ENCODE measurements at places on chromosomes 6 and 20. TPM values are rescaled to one million over a fixed set of nuclear protein-coding genes. Genes with fewer than 3 reads are reported as not detected.

- peak; percentile 87 for DNase-seq
These were observed 52.6 kb upstream of the NAA20 start for GRCh38 chr20:19964289-19965265.

GRCh38 chr6:100344761-100345160, 120.0 kb downstream of the SIM1 start:
- no peak for DNase-seq

DNA sequence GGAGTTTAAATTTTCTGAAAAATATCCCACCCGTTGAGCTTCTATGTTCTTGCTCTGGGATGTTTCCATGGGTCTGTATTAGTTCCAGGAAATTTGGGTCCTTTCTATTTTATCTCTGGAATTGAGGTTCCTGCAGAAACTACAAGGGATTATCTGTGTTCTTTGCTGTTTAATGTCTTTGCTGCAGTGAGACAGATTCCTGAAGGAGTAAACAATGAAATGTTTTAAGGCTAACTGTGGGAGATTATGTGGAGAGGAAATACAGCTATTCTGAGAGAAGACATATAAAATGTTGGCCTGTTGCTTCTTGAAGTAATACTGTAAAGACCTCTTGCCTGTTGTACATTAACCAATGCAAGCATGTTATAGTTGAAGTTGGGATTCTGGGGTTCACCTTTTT, 43.5 kb downstream of the SAMD5 start:
- no peak for DNase-seq

- DNase-seq = no peak
These were observed 129.0 kb downstream of the PHACTR3 start for GRCh38 chr20:59733351-59733750.

UST gene
- total RNA-seq = 5.2 TPM

Measured in kidney epithelial cell (primary cell).